GM12865 (cell line): ENCODE measurements at places on chromosomes 2 and 18.

- DNase-seq: no peak
These were observed 1.7 kb upstream of the FOSL2 start for GRCh38 chr2:28390746-28391563.

- no peak for DNase-seq
These were observed 44.0 kb downstream of the COLEC12 start for GRCh38 chr18:456361-457139.

DNA sequence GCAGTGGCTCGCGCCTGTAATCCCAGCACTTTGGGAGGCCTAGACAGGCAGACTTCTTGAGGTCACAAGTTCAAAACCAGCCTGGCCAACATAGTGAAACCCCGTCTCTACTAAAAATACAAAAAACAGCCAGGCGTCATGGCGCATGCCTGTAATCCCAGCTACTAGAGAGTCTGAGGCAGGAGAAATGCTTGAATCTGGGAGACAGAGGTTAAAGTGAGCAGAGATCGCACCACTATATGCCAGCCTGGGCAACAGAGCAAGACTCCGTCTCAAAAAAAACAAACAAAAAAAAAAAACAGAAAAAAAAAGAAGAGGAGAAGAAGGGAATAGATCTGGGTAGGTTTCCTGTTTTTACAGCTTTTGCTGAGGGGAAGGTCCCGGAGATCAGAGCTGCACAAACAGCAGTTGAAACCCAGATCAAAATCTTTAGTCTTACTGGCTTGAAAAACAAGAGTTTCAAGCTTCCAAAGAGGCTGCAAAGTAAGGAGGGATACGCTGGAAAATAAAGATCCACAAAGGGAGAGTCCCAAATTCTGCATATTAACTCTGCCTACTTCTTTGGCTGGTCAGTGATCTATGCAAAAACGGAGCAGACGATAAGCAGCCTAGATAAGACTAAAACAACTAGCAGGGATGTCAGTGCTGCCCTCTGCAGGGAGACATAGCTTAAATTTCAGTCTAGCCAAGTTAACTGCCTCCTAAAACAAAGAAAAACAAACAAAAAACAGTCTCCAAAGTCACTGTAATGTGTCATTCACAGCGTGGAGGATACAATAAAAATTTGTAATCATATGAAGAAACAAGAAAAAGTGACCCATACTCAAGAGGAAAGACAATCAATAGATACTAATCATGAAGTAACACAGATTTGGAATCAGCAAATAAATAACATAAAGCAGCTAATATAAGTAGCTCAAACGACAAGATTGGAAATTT is 74.1 kb downstream of the TLK1 start:
- peak; percentile 41 for DNase-seq

- peak; percentile 67 for DNase-seq
These were observed 128.4 kb upstream of the CBLN2 start for GRCh38 chr18:72672364-72673184.

DNA sequence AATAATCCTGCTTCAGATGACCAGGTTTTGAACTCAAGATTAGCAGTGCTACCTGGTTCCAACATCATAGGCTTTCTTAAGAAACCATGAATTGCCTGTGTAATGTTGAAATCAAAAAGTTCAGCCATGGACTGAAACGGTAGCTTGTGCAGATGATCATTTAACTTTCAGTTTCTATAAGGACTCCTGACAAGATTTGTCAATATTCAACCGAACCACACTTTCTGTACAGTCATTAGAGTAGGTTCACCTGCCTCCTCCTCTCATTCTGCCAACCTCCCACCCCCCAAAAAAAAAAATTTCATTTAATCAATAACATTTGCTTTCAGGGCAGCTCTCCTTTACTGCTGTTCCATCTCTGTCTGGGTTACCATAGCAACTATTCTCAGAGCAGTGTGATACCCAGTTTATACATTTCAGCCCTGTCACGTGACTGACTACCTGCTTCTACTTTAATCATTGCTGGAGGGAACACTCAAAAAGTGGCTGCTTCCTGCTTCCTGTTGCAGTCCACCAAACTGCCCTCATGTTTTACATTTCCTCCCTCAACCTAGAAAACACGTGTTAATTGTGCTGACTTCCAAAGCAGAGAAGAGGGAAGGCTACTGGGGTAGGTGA is 275.5 kb downstream of the SS18 start:
- peak; percentile 40 for DNase-seq

DNA sequence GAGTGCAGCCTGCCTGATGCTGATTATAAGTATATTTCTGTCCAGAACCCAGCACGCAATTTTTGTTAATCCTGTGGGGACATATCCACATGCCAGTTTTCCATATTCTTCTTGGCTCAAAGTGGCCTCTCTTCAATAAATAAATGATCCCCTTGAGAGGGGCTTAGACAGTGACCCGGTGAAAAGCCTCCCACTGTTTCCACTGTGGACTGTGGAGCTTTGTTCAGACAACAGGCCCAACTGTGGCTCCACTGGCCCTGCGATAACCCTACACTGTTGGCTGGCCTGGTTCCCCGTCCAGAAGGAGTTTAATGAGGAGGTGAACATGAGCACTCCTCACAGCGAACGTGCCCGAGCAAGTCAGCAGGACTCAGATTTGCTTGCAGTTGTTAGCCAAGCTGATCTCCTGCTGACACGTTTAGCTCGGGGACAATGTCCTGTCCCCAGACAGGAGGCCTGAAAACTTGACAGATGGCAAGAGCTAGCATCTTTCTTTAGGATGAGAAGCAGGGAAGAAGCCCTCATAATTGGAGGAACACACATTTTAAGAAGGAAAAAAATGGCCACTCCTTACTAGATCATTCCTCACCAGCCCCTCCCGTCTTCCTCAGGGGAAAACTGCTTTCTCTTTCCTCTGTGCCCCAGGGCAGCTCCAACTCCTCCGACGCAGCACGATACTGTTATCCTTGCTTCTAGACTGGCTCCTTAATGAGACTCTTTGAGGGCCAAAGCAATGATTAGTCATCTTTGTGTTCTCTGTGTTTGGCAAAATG is 20.0 kb upstream of the MTCL1 start:
- DNase-seq: no peak

DNA sequence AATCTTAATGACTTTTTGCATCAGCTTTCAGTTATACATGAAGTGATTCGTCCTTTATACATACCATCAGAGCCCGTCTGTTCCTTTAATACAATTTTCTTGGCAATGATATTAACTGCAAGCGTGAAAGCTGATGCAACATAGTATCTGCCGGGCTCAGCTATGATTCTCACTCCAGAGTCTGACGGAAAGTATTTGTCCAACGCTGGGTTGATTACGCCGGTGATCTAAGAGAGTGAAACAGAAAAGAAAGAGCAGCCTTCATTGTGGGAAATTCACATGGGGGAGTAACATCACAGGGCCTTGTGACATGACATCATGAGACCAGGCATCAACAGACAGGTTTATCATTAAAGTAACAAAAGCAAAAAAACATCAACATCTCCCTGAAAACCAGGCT is 6.2 kb downstream of the ODC1 start:
- no peak for DNase-seq

GRCh38 chr2:8583400-8584173 is 98.3 kb upstream of the ID2 start:
- DNase-seq: peak; percentile 94

GRCh38 chr2:163123526-163123925 is 285.0 kb upstream of the KCNH7 start:
- DNase-seq: peak; percentile 5

DNA sequence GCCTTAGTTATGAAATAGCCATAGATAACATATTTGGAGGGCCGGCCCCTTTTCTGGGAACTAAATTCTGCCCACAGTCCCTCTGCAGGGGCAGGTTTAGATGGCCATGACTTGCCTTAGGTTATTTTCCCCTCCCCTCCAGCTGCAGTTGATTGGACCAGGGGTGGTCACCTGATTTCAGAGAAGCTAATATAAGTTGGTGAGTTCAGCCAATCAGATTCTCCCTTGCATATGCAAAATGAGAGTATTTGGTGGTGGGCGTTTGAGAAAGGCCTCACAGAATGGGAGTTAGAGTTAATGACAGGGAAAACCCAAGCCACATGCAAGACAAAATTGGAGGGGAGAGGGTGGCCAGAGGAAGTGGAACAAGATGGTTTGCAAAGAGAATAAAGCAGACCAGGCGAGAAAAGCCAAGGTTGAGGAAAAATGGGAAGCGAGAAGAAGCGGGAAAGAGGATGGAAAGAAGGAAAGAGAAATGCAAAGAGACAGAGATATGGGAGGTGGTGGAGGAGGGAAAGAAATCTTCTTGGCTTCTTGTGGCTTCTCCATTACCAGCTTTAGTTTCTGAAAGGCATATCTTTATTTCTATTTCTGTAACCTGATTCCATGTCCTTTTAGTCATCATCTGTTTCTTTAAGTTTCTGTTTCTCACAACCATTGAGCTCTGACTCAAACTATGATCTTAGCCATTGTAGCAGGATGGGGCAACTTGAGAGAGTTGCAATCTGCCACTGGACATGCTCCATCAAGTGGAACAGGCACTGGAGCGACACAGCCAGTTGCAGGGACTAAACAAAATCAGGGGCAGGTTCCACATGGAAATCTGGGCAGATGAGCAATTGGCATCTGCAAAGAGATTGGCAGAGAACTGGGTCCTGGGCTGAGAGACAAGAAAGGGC is 108.1 kb upstream of the SIX3 start:
- DNase-seq: peak; percentile 89

DNA sequence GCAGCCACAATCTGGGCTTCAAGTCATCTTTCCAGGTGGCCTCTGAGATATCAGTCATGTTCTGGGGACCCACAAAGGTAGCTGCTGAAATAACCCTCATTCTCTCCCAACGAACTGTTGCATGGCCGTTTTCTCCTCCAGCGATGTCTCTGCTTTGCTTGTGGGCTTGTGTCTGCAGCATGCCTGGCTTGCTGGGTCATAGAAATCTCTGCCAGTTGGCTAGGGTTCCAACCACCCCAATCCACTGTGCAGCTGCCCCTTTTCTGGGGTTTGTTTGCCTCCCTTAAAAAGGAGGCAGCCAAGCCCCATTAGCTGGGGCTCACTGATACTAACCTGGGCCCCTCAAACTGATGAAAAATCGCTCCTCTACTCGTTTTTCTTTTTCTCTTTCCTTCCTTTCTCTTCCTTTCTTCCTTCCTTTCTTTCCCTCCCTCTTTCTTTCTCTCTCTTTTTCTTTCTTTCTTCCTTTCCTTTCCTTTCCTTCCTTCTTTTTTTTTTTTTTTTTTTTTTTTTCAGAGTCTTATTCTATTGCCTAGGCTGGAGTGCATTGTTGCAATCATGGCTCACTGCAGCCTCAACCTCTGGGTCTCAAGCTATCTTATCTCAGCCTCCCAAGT is 680.0 kb downstream of the EPHA4 start:
- DNase-seq: no peak

GRCh38 chr2:121367246-121367900 is 82.4 kb upstream of the TFCP2L1 start:
- DNase-seq: no peak

DNA sequence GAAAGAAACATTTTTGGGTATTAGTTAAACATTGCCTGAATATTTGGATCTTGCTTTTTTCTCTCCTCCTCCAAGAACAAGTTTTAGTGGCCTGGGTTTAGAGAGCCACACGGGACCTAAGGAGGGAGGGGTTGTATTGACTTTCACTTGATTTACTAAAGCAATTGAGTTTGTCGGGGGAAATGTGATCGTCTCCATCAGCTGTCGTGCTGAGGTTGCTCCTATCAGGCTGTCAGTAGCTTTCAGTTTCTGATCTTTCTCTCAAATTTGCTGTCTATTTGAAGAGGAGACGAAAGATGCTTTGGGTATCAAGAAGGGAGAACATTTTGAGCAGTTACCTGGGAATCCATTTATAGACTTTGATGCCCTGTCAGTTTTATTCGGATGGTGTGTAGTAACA is 106.0 kb downstream of the SETBP1 start:
- DNase-seq: peak; percentile 60

DNA sequence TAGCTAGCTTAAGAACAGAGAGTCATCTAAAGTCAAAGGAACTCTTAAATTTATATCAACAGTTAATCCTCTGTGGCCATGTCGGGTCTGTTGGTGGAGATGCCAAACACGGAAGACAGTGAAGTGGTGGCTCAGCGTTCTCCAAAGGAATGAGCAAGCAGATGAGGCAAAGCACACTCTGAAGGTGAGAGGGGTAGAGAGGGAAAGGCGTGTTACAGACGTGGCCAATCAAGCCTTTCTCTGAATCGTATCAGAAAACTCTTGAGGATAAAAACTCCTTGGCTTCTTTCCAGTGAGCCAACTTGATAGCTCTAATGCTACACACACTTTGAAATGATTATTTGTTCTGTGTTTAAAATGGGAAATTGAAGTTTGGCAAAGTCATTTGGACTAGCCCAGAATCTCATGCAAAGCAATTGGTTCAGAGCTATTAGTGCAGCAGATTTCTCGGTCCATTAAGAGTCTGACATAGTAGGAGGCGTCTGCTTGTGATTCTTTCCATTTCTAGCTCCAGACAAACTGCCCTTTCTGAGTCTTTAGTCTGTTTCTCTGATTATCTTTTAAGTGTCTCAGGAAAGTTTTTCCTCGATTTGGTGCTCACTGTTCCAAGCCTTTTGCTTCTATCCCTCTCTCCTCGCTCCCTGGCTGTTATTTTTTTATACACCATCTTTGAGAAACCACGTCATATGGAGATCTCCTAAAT is 57.5 kb upstream of the CPO start:
- no peak for DNase-seq

DNA sequence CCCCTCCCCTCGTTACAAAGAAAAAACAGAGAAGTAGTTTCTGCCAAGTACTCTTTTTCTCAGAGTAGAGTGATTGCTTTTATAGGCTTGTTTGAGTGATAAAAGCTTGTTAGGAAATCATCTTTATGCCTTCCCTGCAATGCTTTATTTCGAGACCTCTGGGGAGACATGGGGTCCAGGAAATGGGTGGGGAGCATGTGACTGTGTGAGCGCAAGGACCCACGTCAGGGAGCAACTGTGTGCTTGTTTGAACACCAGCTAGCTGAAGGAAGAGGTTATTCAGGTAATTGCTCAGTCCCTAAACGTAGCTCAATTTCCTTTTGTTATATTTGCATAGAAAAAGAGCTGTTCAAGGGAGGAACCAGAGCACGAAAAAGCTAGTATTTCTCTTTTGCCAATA is 187.3 kb downstream of the FAM210A start:
- no peak for DNase-seq

- no peak for DNase-seq
These were observed 57.5 kb downstream of the FHOD3 start for GRCh38 chr18:36354989-36355388.

- no peak for DNase-seq
These were observed 78.6 kb upstream of the ACSL3 start for GRCh38 chr2:222782201-222782730.
